ENCODE measurements at places on chromosomes 5 and 9.

DNA sequence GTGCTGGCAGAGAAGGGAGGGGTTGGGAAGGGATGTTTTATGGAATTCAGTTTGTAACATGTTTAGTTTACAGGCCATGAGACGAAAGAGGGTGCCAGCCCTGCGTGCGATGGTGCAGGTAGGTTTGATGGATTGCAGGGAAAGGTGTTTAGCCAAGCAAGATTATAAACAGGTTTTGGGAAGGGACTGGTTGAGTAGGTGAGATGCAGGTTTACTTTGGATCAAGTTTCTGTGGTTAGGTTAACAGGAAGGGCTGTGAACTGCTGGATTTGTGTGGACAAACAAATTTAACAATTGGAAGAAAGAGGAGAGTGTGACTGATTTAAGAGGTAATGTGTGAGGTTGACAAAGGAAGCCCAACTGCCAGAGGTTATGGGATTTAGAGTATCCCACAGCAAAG is 32.6 kb upstream of the GPX3 start:
- no peak for DNase-seq

DNA sequence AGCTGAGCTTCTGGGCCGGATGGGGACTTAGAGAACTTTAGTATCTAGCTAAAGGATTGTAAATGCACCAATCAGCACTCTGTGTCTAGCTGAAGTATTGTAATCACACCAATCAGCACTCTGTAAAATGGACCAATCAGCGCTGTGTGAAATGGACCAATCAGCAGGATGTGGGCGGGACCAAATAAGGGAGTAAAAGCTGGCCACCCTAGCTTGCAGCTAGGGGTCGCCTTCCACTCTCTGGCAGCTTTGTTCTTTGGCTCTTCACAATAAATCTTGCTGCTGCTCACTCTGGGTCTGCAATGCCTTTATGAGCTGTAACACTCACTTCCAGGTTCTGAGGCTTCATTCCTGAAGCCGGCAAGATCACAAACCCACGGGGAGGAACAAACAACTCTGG is 354.0 kb downstream of the PRR16 start:
- DNase-seq: no peak

DNA sequence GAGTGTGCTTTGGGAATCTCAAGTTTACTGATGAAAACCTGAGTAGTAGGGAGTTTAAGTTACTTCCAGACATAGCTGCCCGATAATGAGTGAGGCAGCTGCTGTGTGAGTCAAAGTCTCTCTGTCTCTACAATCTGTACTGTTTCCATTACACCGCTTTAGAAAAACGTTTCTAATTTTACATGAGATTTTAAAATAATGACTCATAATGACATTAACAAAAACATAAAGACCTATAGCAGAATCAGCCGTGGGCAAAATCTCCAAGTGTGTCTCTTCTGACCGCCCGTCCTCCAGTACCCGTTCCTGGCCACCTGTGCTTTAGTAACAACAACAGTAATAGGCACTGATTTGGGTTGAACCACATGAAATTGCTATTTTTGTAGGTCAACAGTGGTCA is 69.6 kb upstream of the PRRC1 start:
- DNase-seq: no peak

- DNase-seq: no peak
These were observed 34.3 kb downstream of the GPR107 start for GRCh38 chr9:130088051-130088450.

- DNase-seq: no peak
These were observed 4.4 kb upstream of the DIAPH1 start for GRCh38 chr5:141623186-141623585.

GRCh38 chr9:89534515-89535287 is 36.8 kb upstream of the SEMA4D start:
- DNase-seq: no peak

- DNase-seq: no peak
These were observed 500.1 kb downstream of the CCDC171 start for GRCh38 chr9:16052757-16053530.

GRCh38 chr9:132945186-132946130 is 1.0 kb upstream of the TSC1 start:
- DNase-seq: no peak

GRCh38 chr5:86885489-86886230 is 267.9 kb downstream of the COX7C start:
- DNase-seq: no peak

GRCh38 chr9:124222918-124223720 is 34.6 kb upstream of the NEK6 start:
- no peak for DNase-seq

GRCh38 chr5:33479311-33479710 is 38.5 kb downstream of the TARS1 start:
- DNase-seq: no peak

- DNase-seq: no peak
These were observed 844 bp downstream of the POLR3G start for GRCh38 chr5:90475436-90475980.

GRCh38 chr5:1291611-1292080 is 3.2 kb downstream of the TERT start:
- no peak for DNase-seq

DNA sequence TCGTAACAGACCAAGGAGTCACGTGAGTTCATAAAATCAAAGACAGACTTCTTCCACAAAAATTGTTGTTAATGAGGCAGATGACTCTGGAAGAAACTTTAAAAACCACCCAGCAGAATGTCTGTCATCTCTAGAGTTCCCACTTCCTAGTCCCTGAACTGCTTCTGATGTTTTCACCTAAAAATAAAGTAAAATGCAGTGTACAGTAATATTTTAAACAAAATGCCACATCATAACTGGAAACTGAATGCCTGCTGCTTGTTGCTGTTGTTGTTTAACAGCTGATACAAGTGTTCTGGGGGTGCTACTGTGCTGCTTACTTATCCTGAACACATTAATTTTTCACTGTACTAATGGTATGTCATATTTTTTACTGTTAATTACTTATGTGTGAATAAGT is 577.2 kb downstream of the MTRR start:
- no peak for DNase-seq

GRCh38 chr9:135095470-135096407 is 8.3 kb downstream of the OLFM1 start:
- DNase-seq: no peak

DNA sequence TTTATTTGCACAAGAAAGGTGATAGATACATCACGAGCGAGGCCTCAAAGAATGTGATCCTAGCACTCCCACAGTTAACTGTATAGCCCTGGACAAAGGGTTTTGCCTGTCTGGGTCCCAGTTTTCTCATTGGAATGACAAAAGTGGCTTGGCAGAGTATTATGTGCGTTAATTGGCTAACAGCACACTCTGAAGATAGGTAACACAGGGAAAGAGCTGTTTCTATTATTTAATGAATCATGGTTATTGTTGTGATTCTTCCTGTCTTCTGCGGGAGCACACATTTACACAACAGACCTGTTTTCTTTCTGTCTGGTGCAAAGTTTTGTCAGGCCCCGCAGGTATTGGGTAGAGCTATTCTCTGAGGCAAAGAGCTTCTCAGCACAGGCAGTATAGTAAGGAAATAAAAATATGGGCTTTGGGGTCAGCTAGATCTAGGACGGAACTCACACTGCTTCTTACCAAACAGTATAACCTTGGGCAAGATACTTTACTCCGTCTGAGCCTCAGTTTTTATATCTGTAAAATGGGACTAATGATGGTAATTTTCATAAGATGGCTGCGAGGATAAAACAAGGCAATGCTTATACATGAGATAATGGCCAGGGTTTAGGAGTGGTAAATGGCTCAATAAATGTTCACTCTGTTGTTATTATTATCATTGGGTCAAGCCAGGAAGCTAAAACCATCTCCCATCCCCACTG is 78.9 kb downstream of the PLAC8L1 start:
- DNase-seq: no peak

DNA sequence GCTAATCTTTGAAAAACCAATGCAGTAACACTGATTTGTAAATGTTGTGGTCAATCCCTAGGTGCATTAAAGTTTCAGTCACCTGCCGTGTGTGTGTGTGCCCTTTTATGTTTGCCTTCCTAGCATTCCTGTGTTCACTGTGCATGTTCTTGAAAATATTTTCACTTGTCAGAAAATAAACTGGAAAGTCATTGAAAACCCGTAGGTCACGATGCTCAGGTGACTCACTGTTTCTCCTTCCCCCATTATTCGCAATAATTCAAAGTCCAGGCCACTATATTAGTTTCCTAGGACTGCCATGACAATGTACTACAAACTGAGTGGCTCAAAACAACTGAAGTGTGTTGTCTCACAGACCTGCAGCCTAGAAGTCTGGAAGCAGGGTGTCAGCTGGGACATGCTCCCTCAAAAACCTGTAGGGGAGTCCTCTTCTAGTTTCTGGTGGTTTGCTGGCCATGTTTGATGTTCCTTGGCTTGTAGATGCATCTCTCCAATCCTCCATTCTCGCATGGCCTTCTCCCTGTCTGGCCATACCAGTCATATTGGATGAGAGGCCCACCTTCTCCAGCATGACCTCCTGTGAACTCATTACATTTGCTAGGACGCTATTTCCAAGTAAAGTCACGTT is 29.3 kb downstream of the MARVELD2 start:
- no peak for DNase-seq

GRCh38 chr9:38048316-38048969 is 20.6 kb downstream of the SHB start:
- DNase-seq: no peak

DNA sequence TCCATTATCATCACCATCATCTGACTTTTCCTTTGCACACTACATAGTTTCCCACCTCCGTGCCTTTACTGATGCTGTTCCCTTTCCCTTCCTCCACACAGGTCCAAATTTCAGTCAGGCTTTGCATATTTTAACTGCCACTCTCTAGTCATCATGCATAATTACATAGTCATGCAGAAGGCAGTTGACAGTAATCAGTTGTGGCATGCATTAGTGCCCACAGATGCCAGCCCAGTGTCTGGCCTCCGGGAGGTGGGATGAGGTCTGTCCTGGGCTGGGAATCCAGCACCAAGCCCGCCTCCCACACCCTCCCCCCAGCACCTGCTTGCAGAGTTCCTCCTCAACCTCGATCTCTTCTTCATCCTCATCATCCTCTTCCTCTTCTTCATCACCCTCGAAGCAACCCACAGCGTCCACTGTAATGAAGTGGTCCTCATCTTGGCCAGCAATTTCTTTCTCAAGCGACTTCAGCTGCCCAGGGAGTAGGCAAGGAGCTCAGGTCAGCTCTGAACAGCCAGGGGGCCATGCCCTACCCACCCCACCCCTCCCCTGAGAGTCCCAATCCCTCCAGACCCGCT is 8.8 kb downstream of the BBLN start:
- no peak for DNase-seq

- DNase-seq: no peak
These were observed 1044.2 kb downstream of the TLE4 start for GRCh38 chr9:80615964-80616363.

- no peak for DNase-seq
These were observed 66.4 kb upstream of the MARCHF11 start for GRCh38 chr5:16245956-16246355.

GRCh38 chr9:20863945-20864344 is 167.5 kb downstream of the HACD4 start:
- DNase-seq: no peak

DNA sequence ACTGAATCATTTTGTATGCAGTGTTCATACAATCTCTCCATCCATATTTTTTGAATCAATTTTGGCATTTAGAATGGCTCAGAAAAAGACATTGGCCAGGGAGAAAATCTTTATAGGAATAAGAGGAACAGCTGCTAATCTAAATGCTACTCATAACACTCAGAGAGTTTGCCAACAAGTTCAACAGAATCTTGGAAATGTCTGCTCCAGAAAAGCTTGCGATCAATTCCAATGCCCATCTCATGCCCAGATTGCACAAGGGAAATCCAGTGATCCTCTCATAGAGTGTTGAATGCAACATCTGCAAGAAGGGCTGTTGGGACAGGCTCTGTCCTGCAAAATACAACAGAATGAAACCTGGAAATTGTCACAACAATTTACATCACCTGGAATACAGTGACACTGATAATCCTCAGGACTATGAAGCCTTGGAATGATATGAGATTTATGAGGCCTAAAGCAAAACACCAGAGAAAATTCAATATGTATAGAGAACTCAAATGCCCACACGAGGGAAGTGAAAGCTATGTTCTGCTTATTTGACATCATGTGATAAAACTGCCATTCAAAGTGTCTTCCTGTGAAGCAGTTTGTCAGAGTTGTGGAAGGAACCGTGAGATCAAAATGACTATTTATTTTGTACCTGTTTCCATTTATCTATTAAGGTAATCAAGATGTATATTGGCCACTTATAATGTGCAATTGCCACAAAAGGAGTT is 190.1 kb downstream of the PARP8 start:
- DNase-seq: no peak

DNA sequence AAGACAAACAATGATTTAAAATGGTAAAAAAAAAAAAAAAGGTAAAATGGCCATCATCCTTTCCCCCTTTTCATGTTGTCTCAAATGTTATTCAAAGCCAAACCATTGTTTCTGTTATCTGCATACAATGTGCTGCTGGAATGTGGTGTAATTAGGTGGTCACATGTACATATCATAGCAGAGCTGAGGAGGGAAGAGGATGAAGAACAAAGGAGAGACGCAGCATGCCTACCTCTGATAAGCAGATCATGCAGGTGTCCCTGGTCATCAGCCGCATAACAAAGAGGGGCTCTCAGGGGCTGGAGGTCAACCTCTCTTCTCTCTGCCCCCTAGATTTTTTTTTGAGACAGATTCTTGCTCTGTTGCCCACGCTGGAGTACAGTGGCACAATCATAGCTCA is 141.0 kb downstream of the CARTPT start:
- DNase-seq: no peak

GRCh38 chr9:133621725-133622267 is 12.6 kb upstream of the FAM163B start:
- no peak for DNase-seq

- DNase-seq: no peak
These were observed 126.1 kb upstream of the RETREG1 start for GRCh38 chr5:16742938-16743337.

DNA sequence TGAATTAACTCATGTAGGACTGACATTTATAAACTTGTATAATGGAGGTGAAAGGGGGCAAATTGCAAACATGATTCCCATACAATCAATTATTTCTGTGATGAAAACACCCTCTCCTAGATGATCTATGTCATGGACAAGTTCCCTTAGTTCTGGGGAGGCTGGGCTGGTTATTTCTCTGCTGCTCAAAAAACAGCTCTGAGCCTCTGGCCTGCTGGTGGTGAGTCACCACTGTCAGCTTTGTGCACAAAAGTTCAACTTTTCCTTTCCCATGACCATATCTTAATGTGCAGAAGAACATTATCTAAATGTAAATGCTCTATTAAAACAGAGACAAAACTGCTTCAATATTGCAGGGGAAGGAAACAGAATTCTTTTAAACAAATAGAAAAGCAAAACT is 85.0 kb downstream of the HMHB1 start:
- DNase-seq: no peak

DNA sequence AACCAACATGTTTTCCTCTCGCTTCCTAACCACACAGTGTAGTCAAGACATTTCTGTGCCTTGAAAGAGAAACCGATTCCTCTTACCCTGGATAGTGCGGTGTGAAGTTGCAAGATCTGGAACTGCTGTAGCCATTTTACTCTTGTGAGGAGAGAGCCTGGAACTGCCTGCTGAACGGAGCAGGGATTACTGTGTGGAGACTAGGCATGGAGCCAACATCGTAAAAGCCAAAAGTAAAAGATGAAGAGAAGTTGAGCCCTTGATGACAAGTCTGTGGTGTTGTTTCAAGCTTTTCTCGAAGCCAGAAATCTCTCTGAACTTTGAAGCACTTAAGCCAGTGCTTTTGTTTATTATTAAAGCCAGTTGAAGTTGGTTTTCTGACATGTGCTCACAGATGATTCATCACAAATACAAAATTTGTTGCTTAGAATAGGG is 110.1 kb upstream of the GRIN3A start:
- no peak for DNase-seq

Data from activated CD4-positive, alpha-beta T cell treated with anti-CD3 and anti-CD28 coated beads for 4 hours (primary cell).